ENCODE measurements at places on chromosomes 12 and 14. TPM values are rescaled to one million over a fixed set of nuclear protein-coding genes. Genes with fewer than 3 reads are reported as not detected.

Gene WSCD2
- not detected for total RNA-seq

Gene FIGNL2
- total RNA-seq, result 0.27 TPM

Gene KRT6B
- total RNA-seq, result not detected

Gene PCED1B
- total RNA-seq, result 82.3 TPM

Gene TMBIM4
- 44.6 TPM for total RNA-seq

Gene GLI1
- total RNA-seq, result 0.40 TPM

Gene VDR
- 108 TPM for total RNA-seq

Gene PPP1R36
- 0.14 TPM for total RNA-seq

Gene CCDC184
- 0.37 TPM for total RNA-seq

Gene RFLNA
- not detected for total RNA-seq

Gene CHGA
- not detected for total RNA-seq

Gene PCNX4
- total RNA-seq, result 27.0 TPM

Gene KRT82
- not detected for total RNA-seq

Gene KRT80
- total RNA-seq, result not detected

Gene RNASE3
- total RNA-seq, result not detected

Gene RNF10
- 177 TPM for total RNA-seq

Gene SIX6
- not detected for total RNA-seq

Gene RASAL1
- total RNA-seq, result 10.6 TPM

Gene CCDC177
- not detected for total RNA-seq

Gene IGF1
- total RNA-seq, result not detected

Gene PRICKLE1
- total RNA-seq, result 0.30 TPM

Gene NTF3
- not detected for total RNA-seq

Gene NAA25
- 58.5 TPM for total RNA-seq

Gene SLC10A1
- not detected for total RNA-seq

Gene MTA1
- 152 TPM for total RNA-seq

Gene NGB
- total RNA-seq, result not detected

Gene KLRD1
- total RNA-seq, result 0.05 TPM

Gene ZNF641
- 5.6 TPM for total RNA-seq

Gene RPGRIP1
- 0.14 TPM for total RNA-seq

Gene KRT6C
- not detected for total RNA-seq

Gene TAS2R13
- total RNA-seq, result 0.27 TPM

Gene ENDOU
- total RNA-seq, result not detected

Gene TBX3
- total RNA-seq, result not detected

Gene COCH
- 1.1 TPM for total RNA-seq

Gene GALNT4
- 3.0 TPM for total RNA-seq

Gene RDH16
- total RNA-seq, result 0.32 TPM

Gene NPFF
- total RNA-seq, result not detected

Gene NKX2-1
- not detected for total RNA-seq

Gene KLHL33
- total RNA-seq, result 0.05 TPM

Gene RND1
- total RNA-seq, result 3.3 TPM

Gene PTPRQ
- not detected for total RNA-seq

Gene LRRK2
- total RNA-seq, result not detected

Data from activated CD4-positive, alpha-beta T cell treated with anti-CD3 and anti-CD28 coated beads for 36 hours (primary cell).